ENCODE measurements at places on chromosomes 6 and 20.

DNA sequence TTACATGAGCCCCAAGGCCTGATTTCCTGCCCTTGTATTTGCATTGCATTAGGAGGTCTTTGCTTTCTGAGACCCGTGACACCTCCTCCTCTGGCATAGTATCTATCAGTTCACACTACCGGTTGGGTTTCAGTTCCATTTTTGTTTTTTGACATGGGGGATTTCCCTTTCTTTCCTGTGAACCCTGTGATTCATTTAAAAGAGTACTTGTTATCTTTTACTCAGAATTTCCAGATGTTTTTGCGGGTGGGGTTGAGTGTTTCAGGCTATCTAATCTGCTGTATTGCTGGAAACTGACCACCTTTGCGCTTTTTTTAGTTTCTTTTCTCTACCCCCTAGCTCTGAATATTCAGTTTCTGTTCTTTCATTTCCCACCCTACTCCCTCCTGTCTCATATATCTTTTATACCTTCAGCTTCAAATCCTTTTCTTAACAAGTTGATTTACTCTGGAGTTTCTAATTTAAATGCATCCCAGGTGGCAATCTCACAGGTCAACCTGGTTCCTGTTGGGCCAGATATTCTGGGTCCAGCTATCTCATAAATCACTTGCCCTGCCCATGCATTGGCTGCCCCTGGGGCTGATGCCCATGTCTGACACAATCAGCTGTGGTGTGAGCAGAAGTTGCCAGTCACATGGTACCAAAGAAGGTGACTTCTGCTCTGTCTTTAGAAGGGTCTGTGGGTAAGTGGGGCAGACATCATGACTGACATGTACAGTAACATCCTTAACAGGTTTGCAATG lies 14.3 kb upstream of the NCOA3 start:
- no peak overlapping the region for H3K27ac ChIP-seq
- H3K4me3 ChIP-seq = no peak overlapping the region
- H3K36me3 ChIP-seq = no peaks in the 10 kb centered on the region

DNA sequence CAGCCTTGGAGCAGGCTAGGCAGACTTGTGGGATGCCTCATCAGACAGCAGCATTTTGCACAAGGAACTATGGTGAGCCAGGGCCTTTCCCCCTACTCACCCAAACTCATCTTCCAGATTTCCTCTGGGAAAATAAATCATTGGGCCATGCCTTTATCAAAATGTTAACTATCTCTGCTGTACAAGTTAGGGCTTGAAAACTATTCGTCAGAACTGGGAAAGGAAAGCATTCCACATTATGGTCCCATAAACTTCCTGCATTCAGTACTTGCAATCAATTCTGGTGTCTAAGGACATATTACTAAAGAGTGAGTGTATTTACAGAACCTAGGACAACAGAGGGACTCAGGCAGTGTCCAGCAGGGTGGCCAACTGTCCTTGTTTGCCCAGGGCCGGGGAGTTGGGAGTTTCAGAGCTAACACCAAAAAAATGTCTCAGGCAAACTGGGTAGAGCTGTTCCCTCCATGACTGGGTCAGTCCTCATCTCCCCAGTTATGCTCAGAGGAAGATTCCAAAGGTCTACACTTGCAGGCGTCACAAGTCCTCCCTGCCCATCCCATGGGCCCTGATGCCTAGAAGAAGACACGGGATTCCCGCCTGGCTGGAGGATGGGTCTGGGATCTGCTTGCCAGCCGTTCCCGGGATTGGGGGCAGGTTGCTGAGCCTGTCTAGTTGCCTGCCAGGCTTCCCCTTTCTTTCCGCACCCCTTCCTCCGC lies 72.2 kb downstream of the SLC22A3 start:
- H3K36me3 ChIP-seq = no peaks in the 10 kb centered on the region
- no peak overlapping the region for H3K27ac ChIP-seq
- DNase-seq = no peak
- H3K4me3 ChIP-seq = no peak overlapping the region

DNA sequence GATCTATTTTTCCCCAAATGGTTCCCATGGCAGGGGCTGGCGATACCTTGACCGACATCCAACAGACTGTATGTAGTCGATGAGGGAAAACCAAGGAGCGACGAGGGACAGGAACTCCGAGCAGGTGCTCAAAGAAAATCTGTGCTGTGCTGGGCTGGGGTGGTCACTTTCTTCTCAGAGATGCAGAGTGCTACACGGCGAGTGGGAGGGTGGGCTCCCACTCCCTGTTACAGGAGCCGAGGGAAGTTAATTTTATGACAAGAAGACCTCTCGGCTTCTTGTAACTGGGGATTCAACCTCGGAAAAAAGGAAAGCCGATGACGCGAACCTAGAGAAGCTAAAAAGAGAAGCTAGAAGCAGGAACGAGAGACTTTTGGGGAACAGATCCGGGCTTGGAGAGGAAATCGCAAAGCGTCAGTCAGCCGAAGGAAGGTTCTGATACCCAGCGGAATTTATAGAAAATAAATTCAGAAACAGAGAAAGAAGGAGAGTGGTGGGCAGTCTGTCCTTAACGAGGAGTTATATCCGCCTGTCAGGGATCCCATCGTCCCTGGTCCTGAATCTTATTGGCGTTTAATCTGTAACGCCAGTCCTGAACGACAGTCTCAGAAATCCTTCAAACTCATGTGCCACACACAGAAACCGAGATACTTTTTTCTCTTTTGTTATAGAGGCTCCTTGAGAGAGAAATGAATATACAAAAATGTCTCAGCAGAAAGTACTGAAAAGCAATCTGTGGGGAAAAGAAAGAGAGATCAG lies 84.6 kb upstream of the ZNF322 start:
- no peaks in the 10 kb centered on the region for H3K36me3 ChIP-seq
- DNase-seq = no peak
- H3K27ac ChIP-seq = no peak overlapping the region
- H3K4me3 ChIP-seq = no peak overlapping the region
- peaks cover 3% of the 10 kb centered on the region for H3K27me3 ChIP-seq

- H3K4me3 ChIP-seq = no peak overlapping the region
- no peaks in the 10 kb centered on the region for H3K27me3 ChIP-seq
- no peak for DNase-seq
- no peaks in the 10 kb centered on the region for H3K36me3 ChIP-seq
- peaks cover 16% of the 10 kb centered on the region for H3K4me1 ChIP-seq
Measured at GRCh38 chr20:62147528-62147927, 4.0 kb downstream of the SS18L1 start.

GRCh38 chr6:122153557-122153956 lies 245.9 kb upstream of the HSF2 start:
- no peak overlapping the region for H3K27ac ChIP-seq
- H3K27me3 ChIP-seq = no peaks in the 10 kb centered on the region
- H3K4me1 ChIP-seq = no peaks in the 10 kb centered on the region
- no peak for DNase-seq
- no peaks in the 10 kb centered on the region for H3K36me3 ChIP-seq

GRCh38 chr6:137084090-137084489 lies 39.3 kb upstream of the IL20RA start:
- DNase-seq = no peak
- no peaks in the 10 kb centered on the region for H3K36me3 ChIP-seq
- no peaks in the 10 kb centered on the region for H3K4me1 ChIP-seq
- peaks cover 3% of the 10 kb centered on the region for H3K27me3 ChIP-seq
- no peak overlapping the region for H3K27ac ChIP-seq

DNA sequence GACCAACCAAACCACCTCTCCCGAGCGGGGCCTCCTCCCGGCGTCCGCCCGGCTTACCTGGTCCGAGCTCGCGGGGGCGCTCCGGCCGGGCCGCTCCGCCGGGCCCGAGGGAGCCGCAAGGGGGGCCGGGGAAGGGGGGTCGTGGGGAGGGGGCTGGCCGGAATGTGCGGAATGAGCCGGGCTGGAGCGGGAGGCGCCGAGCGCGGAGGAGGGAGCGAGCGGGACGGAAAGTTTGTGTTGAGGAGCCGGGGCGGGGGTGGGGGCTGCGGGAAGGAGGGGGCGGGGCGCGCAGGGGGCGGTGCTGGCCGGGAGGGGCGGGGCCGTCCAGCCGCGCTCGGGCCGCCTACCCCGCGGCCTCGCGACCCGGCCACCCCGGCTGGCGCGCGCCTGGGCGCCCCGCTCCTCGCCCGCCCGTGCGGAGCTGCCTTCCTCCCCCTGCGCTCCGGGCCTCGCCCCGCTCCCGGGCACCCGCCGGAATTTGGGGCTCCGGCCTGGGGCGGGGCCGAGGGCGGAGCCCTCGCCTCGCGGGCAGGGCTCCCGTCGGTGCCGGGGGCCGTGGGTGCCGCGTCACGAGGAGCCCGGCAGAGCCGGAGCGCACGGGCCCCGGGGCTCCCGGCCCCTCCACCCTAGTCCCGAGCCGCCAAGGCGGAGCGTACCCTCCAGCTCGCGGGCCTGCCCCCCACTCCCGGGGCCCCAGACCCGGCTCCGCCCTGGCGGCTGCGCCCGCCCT lies at the start of gene TEAD3:
Gene TEAD3, minus strand, starts transcription at position 239 of the 730 bp plus-strand sequence.
- H3K4me1 ChIP-seq = peaks cover 48% of the 10 kb centered on the region
- DNase-seq = peak; percentile 22
- no peaks in the 10 kb centered on the region for H3K27me3 ChIP-seq
- no peaks in the 10 kb centered on the region for H3K36me3 ChIP-seq

GRCh38 chr6:124008000-124008987 lies 204.6 kb downstream of the NKAIN2 start:
- no peak overlapping the region for H3K4me3 ChIP-seq
- H3K36me3 ChIP-seq = no peaks in the 10 kb centered on the region
- no peaks in the 10 kb centered on the region for H3K4me1 ChIP-seq
- DNase-seq = no peak
- H3K27ac ChIP-seq = no peak overlapping the region

GRCh38 chr6:103081876-103082630 lies 1688.5 kb downstream of the GRIK2 start:
- no peaks in the 10 kb centered on the region for H3K27me3 ChIP-seq
- H3K36me3 ChIP-seq = no peaks in the 10 kb centered on the region
- no peak overlapping the region for H3K4me3 ChIP-seq
- DNase-seq = no peak
- no peaks in the 10 kb centered on the region for H3K4me1 ChIP-seq

DNA sequence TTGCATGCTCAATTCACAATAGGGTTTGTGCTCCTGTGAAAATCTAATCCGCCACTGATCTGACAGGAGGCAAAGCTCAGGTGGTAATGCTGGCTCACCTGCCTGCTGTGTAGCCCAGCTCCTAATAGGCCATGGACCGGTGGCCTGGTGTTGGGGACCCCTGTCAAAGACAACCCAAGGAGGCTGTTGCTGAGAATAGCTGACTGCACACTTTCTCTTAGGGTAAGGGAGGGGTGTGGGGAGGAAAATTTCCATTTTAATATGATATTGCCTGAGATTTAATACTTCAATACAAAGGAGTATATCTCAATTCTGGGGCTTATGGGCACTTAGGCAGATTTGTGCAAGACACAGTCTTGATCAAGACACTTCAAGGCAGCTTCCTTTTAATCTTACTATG lies 105.8 kb downstream of the ALDH8A1 start:
- no peak overlapping the region for H3K4me3 ChIP-seq
- no peaks in the 10 kb centered on the region for H3K27me3 ChIP-seq
- no peaks in the 10 kb centered on the region for H3K4me1 ChIP-seq
- H3K27ac ChIP-seq = no peak overlapping the region
- H3K36me3 ChIP-seq = no peaks in the 10 kb centered on the region

DNA sequence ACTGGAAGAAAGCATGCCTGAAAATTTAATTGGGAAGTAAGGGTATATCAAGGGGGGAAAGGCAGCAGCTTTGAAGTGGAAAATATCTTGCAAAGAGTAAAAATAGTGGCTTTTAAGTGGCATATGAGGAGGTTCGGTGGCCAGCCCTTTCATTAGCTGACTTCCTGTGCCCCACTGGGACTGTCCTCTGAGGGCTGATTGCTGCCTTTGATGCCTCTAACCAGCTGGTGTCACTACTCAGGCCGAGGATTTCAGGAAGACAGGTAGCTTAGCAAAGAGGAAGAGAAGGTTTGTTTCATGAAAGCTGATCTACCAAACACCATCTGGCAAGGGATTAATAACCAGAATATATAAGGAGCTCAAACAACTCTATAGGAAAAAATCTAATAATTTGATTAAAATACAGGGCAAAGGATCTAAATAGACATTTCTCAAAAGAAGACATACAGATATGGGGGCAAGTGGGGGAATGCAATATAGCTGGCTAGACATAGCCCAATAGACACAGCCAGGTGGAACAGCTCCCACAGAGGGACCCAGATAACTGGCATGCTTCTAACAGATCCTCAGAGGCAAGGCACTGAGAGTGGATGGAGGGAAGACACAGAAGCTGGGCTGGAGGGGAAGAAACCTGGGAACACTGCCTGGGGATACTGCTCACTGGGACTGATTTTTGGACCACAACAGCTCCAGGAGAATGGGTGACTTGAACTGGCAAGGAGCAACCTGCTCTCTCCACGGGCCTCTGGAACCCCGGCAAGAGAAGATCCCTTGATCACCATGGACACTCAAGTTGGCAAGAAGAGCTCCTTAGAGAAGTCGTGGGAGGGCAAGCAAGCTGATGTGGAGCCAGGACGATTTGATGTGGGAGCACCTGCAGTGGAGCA lies 33.2 kb downstream of the CCN2 start:
- H3K4me1 ChIP-seq = peaks cover 7% of the 10 kb centered on the region
- H3K27me3 ChIP-seq = no peaks in the 10 kb centered on the region
- no peak overlapping the region for H3K4me3 ChIP-seq
- DNase-seq = no peak
- H3K36me3 ChIP-seq = no peaks in the 10 kb centered on the region

- no peak for DNase-seq
- no peak overlapping the region for H3K27ac ChIP-seq
- H3K4me3 ChIP-seq = no peak overlapping the region
- H3K27me3 ChIP-seq = no peaks in the 10 kb centered on the region
- H3K36me3 ChIP-seq = no peaks in the 10 kb centered on the region
- H3K4me1 ChIP-seq = no peaks in the 10 kb centered on the region
Measured at GRCh38 chr6:108928650-108929049, 80.4 kb downstream of the ARMC2 start.

DNA sequence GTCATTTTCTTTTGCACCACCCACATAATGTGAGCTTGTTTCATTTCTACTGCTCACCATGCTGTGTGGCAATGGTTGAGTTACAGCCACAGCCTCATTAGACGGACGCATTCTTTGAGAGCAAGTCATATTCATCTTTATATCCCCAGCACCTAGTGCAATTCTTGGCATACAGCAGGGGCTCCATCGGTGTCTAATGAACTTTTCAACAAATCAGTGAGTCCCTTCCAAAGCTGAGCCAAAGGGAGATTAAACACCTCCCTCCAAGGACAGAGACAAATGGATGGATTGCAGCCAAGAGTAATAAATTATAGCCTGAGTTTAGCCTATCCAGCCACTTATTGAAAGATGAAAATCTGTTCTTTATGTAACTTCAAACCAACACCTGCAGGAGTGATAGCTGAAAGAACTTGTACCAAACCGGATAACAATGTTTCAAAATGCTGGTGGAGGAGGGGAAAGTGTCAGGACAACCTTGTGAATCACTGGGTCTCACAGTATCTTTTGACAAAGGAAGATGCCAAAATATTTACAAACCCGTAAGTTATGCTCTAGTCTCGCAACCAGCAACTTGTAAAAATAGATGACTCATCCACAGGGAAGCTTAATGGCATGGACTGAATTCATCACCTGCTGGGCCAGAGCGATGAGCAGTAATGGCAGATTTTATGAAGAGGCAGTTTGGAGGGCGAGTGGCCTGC lies 139.0 kb downstream of the PXDC1 start:
- DNase-seq = peak; percentile 94
- peaks cover 4% of the 10 kb centered on the region for H3K27me3 ChIP-seq
- H3K36me3 ChIP-seq = no peaks in the 10 kb centered on the region
- no peak overlapping the region for H3K4me3 ChIP-seq
- peak overlapping the region; percentile 68 for H3K27ac ChIP-seq
